Activated naive CD4-positive, alpha-beta T cell treated with Interleukin-2 at 50 U/mL for 16 hours (primary cell): ENCODE measurements at places on chromosomes 6 and 20.

GRCh38 chr6:166005944-166006899 lies 161.4 kb downstream of the TBXT start:
- no peak for DNase-seq

GRCh38 chr6:155717374-155717773 lies 261.7 kb upstream of the NOX3 start:
- DNase-seq, result no peak

- no peak for DNase-seq
Observed at GRCh38 chr6:18147160-18147559, 7.7 kb downstream of the TPMT start.

DNA sequence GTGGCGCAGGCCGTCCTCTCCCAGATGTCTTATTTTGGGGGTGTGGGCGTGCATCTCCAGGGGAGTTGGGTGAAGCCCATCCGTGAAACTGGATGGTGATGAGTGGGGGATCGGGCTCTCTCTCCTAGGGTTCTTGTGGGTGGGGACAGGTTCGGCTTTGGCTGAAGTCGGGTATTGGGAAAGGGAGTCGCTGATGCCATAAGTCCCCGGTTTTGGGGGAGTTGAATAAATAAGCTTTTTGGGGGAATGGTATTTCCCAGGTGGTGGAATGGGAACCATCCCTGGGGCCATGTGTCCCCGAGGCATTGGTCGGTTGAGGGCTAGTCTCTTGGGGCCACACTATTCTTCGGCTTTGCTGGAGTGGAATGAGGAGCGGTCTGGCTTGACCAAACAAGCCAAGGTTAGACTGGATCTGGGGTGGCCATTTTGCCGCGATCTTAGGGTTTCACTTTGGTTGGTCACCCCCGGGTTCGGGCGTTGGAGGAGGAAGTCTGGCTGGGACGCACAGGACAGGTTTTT lies 481 bp downstream of the ZNF133 start:
- no peak for DNase-seq

GRCh38 chr6:52341561-52342260 lies 20.2 kb upstream of the PAQR8 start:
- DNase-seq, result no peak

- no peak for DNase-seq
Observed at GRCh38 chr6:39079197-39080125, 30.9 kb downstream of the GLP1R start.

- DNase-seq, result no peak
Observed at GRCh38 chr6:65289491-65289890, 417.5 kb downstream of the EYS start.

GRCh38 chr6:100456141-100456907 lies 8.4 kb downstream of the SIM1 start:
- no peak for DNase-seq

DNA sequence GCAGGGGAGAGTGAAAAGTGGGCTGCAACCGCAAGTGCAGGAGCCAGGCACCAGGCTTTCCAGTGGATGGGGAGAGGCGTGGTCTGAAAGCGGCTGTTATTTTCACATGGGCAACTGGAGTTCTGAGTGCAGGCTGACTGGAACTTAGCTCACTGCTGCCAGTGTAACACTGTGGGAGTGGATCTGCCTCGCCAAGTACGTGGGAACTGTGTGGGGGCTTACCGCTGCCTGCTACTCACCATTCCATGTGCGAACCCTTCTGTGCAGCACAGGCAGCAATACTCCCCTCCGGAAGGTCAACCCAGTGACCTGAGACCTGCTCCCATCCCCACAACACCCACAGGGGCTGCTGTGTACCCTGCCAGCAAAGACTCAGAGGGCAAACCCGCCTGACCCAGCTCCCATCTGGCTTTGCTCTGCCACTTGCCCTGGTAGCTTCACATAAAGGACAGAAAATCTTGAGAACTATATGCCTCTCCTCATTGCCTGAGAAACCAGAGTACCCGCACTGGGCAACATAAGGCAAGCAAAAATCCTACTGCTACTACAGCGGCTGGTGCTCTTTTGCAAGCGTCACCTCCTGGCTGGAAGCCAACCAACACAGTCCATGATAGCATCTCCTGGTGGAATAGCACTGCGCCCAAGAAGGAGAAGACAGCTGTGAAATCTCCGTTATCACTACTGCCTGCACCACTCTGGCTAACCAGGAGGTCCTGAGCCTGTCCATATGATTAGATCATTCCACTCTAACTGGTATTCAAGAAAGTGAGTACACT lies 54.4 kb upstream of the SIRPG start:
- DNase-seq, result no peak

DNA sequence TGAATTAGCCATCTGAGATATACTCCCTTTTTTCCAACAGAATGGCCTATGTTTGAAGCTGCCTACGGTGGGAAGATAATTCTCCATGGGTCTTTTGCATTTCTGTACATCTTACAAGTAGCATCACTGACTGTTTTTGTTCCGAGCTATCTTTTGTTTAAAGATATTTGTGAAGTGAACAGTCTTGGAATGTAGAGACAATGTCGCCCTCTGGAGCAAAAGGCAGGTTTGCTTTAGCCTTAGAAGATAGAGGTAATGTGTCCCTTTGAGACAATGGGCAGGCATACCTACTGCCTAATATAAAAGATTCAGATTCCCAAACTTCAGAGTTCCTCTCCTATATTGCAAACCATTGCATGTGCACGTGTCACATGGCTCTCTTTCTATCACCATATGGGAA lies 347.8 kb upstream of the CNR1 start:
- no peak for DNase-seq

GRCh38 chr6:2028457-2029038 lies 216.9 kb downstream of the GMDS start:
- DNase-seq, result no peak

GRCh38 chr20:64092258-64093012 lies 8.2 kb upstream of the LKAAEAR1 start:
- DNase-seq, result no peak

DNA sequence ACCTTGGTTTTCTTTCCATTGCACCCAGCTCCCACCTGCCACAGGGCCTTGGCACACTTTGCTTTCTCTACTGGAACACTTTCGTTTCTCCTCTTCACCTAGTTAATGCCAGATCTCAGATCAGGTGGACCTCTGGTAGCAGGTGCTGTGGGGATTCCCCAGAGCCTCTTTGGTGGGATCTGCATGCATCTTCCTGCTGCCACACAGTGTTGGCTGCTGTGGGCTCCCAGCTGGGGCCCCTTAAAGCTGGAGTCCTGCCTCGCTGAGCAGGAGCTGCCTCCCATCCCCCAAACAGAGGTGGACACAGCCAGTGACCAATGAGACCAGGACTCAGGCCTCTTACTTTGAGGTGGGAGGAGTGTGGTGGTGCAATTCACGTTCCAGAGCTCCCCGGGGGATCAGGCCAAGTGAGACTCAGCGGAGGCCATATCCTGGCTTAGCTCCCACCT lies 28.4 kb downstream of the CEBPB start:
- no peak for DNase-seq

DNA sequence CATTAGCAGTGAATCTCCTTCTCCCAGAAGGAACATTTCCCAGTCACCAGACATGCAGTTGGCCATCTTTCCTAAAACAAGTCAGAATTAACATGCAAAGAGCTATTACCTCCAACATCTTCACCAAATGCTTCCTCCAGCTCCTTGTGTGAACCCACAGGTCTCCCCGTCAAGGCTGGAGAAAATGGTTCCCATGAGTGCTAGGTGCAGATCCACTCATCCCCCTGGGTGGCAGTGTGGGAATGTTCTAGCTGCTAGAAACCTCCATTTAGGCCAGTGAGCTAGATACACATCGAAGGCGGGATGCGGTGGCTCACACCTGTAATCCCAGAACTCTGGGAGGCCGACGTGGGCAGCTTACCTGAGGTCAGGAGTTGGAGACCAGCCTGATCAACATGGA lies 603.9 kb upstream of the SLC35B3 start:
- DNase-seq, result no peak

GRCh38 chr6:153538491-153538890 lies 407.4 kb upstream of the RGS17 start:
- no peak for DNase-seq

- DNase-seq, result no peak
Observed at GRCh38 chr6:69162811-69163210, 527.7 kb downstream of the ADGRB3 start.

DNA sequence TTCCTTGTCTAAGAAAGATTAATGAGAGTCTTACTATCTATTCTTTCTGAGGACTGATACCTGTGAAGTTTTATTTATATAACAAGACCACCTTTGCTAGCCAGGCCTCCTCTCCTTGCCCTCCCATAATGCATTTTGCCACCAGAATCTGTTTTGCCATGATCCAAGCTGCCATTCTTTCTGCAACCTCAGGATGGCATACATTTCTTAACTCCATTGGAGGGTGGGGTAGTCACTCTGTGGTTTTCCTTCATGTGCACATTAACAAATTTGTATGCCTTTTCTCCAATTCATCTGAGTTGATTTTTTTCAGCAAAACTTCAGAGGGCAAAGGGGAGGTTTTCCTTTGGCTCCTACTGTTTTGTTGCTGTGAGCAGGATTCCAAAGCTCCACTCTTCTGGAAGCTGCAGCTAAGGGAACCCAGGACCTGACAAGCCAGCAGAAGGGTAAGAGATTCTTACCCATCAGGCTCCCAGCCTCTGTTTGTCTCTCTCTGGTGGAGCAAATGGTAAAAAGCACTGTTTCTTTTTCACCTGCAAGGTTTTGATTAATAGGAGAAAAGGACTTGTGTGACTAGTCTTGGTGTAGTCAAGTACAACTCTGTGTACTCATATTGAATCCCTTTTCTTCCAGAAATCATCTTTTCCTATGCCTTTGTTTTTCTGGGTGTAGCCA lies 26.2 kb upstream of the ENPP4 start:
- DNase-seq, result no peak

DNA sequence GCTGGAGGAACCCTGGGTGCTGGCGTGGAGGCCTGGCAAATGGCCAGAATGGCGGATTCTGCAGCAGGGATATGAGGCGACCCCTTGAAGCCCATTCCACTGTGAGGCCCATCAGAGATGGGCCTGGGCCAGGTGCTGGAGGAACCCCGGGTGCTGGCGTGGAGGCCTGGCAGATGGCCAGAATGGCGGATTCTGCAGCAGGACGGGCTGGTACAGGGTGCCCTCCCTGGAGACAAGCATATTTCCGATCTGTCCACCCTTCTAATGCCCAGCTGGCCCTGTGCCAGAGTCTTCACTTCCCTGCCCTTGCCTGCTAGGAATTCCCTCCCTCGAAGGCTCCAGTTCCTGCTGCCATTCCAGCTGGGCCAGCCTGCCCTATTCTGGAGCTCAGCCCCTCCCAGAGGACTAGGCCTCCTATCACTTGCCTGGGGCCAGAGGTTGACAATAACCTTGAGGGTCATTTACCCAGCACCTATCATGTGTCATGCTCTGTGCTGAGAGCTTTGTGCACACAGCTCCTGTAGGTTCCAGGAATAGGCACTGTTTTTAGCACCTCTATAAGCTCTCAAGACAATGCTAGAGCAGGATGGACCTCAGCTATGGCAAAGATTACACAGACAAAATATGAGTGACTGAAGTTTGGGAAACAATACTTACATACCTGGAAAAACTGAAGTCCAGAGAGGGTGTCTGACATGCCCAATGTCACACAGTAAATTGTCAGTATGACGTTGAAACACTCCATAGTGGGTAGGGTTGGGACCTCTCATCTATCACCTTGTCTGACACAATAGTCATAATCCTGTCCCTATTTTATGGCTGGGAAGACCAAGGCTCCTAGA lies 21.4 kb downstream of the SUN5 start:
- no peak for DNase-seq

- DNase-seq, result peak; percentile 38
Observed at GRCh38 chr6:130202782-130203181, 20.0 kb downstream of the SAMD3 start.

DNA sequence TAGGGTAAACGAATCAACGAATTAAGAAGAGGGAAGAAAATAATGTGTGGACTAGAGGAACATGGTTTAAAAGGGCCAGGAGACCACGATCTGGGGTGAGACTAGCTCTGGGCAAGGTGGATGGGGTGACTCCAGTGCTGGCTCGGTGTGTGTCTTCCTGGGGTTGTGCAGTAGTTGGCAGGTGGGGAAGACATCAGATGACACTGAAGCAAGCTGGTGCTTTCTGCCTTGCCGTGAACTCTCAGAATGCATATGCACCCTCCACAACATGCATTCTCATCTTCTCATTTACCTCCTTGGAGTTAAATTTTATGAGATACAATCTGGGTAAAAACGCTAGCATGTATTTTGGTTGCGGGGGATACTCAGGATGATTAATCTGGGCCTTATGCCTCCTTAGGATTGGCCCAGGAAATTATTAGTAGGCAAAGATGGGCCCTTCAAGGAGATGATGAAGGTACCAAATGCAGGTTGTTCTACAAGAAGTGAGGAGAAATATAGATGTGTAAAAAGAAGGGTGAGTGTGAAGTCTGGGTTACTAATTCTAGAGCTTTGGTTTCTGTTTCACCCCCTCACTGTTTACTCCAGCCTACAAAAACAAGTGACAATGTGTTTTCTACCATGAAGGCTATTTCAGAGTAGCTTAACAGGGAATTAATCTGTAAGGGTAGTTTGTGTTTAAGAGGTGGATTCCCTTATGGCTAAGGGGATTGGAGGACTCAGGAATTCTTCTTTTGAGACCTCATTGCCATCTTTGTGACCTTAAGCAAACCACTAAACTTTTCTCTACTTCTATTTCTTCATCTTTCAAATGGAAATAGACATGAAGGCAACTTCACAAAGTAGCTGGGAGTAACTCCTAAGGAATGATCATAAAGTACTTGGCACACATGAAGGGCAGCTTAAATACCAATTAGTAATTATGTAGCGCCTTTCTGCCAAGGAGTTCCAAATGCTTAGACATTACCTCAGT lies 71.0 kb upstream of the SUPT3H start:
- no peak for DNase-seq

GRCh38 chr6:17460862-17461261 lies 67.5 kb downstream of the CAP2 start:
- DNase-seq, result no peak

GRCh38 chr6:150876598-150876997 lies 11.1 kb downstream of the MTHFD1L start:
- DNase-seq, result no peak

DNA sequence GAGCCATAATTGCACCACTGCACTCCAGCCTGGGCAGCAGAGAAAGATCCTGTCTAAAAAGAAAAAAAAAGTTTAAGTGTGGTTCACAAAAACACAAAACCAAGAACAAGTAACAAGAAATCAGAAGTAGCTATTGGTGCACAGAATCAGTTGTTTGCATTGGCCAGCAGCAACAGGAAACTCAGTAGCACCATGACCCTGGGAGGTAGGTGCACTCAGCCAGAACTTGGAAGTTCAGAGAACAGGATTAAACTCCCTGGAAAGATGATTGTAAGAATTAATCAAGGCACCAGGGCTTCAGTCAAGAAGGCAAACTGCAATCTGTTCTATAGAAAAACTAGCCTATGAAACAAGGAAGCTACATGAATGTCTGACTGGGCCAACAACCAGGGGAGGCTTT lies 267.9 kb downstream of the COL12A1 start:
- no peak for DNase-seq
